ENCODE measurements at places on chromosomes 7 and 10.

- peak; percentile 67 for DNase-seq
Measured at GRCh38 chr10:70106958-70107791, 25.4 kb downstream of the AIFM2 start.

DNA sequence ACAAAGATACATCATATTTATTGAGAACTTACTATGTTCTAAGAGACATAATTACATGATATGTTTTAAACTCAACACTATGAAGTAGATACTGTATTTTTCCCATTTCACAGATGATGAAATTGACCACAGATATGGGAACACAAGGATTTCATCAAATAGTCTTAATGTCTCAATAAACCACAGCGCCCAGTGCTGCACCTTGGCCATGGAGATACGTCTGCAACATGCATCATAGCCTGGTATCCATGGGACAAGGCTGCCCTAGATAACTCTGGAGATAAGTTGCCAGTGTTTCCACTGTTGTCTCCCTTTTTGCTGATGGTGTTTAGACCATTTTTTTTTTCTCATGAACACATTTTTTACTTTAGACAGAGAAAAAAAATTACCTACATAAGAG is 97.5 kb downstream of the GNAT3 start:
- DNase-seq = no peak

DNA sequence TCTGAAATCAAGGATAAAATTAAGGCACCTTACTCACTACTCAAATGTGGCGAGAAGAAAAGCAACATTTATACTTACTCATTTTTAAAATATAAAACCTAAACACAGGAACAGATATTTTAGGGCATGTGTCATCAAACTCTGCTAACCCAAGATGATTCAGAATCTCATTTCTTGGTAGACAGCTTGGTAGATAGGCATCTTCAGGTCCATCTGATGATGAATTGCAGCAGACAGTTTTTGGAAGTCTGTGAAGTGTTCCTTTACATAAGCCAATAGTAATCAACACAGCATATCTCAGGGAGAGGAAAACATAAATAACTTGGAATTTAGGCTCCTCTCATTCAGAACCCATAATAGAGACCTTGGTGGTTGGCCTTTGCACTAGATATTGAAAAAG is 3.4 kb downstream of the HIPK2 start:
- no peak for DNase-seq

- DNase-seq = no peak
Measured at GRCh38 chr10:91307489-91307888, 87.0 kb downstream of the PCGF5 start.

DNA sequence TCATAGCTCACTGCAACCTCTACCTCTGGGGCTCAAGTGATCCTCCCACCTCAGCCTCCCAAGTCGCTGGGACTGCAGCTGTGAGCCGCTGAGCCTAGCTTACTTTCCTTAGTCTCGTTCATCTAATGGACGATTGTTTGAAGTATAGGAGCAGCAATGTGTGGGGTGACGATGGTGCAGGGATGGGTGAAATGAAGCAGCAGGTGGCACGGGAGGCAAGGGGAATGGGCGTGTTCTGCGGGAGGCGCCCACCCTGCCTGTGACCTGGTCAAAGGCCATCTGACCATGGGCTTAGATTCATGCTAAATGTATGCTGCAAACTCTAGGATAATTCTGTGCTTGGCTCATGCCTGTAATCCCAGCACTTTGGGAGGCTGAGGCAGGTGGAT is 210.7 kb downstream of the MAD1L1 start:
- DNase-seq = no peak

DNA sequence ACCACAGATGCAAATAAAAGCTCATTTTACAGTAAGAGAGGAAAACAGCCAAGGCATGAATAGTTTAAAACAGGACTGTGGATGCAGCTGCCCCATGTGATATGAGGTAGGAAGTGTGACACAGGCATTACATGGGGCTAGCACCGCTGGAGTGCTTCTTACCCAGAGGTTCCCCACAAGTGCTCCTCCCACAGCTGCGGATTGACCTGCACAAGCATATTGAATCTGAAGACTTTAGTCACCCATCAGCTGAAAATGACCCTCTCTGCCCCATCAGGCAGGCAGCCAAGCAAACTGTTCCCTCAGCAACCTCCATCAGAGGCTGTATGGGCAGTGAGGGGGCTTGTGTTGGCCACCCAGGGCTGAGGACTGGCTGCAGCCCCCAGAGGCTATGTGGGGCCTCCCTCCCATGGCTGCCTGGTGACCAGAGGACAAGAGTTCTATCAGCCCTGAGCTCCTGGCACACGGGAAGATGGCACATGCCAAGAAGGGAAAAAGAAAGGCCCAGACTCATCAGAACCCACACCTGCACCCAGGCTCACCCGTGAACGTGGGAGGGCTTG is 98.7 kb downstream of the TCERG1L start:
- no peak for DNase-seq

- DNase-seq = no peak
Measured at GRCh38 chr7:112790586-112791003, 402 bp upstream of the TMEM168 start.

DNA sequence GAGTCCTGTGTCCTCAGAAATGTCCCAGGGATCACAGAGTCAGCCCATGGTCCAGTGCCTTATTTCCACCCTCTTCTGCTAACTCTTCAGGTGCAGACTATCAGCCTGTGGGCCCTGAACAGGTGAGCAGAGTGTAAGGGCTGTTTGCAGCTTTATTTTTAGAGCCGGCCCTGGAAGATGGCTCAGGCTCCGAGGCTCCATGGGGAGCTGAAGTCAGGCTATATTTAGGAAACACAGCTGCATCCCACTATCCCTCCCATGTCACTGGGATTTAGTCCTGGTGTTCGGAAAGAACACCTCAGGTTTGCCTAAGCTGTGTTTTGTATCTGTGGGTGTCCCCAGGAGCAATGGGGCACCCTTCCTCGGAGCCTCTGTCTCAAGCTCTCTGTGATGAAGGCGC is 126.9 kb downstream of the RPS24 start:
- DNase-seq = peak; percentile 43

DNA sequence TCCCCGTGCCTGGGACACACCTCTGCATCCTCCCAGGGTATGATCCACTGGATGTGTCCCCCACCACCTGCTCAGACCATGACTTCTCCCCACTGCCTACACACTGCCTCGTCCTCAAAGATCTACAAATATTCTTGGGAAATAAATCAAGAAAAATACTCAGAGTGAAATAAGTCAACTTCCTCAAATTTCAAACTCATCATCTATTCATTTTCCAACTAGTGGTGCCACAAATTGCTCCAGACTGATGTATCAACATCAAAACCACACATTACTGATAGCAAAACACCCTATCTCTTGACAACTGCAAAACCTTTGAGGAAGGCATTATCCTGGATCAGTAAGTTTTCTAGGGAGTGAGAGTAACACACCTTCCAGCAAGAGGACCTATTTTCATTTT is 87.7 kb downstream of the GRB10 start:
- no peak for DNase-seq

GRCh38 chr10:78203915-78204818 is 170.5 kb downstream of the RPS24 start:
- peak; percentile 51 for DNase-seq

GRCh38 chr7:158766570-158767281 is 62.1 kb upstream of the NCAPG2 start:
- no peak for DNase-seq

- no peak for DNase-seq
Measured at GRCh38 chr10:21920633-21921032, 82.9 kb downstream of the DNAJC1 start.

GRCh38 chr7:83517035-83517700 is 131.8 kb downstream of the SEMA3E start:
- DNase-seq = no peak

GRCh38 chr7:2530071-2530987 is 10.8 kb downstream of the LFNG start:
- no peak for DNase-seq

GRCh38 chr10:51937308-51938140 is 238.1 kb upstream of the CSTF2T start:
- DNase-seq = no peak

GRCh38 chr7:64946772-64947171 is 43.7 kb downstream of the ZNF273 start:
- DNase-seq = peak; percentile 68

DNA sequence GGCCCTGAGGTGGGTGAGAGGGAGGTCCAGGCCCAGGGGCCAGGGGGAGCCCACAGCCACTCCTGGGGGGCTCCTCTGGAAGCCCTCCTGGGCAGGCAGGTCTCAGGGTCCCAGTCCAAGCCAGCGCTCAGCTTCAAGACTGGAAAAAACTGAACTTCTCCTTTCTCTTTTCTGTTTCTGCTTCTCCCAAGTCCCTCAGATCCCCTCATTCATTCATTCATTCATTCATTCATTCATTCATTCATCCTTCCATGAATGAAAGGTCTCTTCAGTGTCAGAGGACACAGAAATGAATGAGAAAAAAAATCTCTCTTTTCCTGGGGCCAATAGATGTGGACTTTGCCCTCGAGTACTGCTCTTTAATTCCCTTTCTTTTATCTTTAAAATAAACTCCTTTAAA is 34.6 kb upstream of the PSMG3 start:
- no peak for DNase-seq

DNA sequence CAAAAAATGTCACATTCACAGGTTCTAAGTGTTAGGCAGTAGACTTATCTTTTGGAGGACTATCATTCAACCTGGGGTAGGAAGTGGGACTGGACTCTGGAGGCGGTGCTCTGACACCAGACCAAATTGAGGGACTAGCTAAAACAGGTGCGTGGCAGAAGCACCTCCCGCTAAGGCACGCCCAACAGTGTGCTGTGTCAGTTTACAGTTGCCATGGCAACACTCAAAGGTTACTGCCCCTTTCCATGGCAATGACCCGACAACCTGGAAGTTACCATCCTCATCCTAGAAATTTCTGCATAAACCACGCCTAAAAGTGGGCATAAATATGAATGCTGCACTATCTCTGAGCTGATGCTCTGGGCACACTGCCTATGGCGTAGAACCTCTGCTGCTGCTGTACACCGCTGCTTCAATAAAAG is 14.0 kb upstream of the BLNK start:
- DNase-seq = peak; percentile 10

DNA sequence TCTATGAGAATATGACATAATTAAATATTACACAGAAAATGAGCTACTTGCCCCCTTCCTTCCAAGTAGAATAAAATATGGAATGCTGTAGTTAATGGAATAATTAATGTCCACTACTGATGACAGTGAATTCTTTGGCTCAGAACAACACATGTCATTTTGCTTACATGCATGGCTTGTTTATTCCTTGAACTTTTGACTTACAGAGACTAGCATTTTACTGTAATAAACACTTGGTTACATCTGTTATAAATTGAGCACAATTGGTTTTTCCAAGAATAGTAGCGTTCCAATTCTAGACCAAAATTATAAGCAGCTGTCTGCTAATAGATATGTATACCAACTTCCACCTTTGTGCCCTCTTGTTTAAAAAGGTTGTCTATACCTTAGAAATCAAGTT is 286.7 kb downstream of the OTUD1 start:
- no peak for DNase-seq

- no peak for DNase-seq
Measured at GRCh38 chr7:97001221-97001620, 4.1 kb upstream of the DLX6 start.

DNA sequence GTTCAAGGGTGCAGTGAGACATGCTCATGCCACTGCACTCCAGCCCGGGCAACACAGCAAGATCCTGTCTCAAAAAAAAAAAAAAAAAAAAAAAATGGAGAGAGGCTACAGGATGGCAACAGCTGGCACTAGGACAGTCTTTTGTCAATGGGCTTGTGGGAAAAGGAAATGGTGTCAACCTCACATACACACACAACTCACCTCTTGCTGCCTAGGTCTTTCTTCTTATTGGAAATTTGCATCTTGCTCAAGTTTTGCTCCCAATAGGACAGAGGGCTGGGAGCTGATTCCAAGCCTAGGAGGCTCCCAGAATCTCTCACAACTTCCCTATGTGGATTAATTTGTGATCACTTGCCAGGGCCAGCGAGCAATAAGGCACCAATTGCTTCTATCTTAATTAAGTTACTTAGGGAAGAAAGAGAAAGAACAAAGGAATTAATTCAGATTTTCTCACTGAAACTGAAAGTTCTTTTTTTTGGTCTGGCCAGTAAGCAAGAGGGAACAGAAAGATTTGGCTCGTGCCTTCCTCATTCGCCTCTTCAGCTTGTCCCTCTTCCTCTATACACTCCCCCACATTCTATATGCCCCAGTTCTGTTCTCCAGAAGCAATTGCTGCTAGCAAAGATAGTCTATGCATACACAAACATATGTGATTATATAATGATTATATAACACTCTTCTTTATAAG is 33.8 kb downstream of the MAP3K8 start:
- DNase-seq = no peak

GRCh38 chr7:69640925-69641594 is 42.8 kb downstream of the AUTS2 start:
- DNase-seq = peak; percentile 21

DNA sequence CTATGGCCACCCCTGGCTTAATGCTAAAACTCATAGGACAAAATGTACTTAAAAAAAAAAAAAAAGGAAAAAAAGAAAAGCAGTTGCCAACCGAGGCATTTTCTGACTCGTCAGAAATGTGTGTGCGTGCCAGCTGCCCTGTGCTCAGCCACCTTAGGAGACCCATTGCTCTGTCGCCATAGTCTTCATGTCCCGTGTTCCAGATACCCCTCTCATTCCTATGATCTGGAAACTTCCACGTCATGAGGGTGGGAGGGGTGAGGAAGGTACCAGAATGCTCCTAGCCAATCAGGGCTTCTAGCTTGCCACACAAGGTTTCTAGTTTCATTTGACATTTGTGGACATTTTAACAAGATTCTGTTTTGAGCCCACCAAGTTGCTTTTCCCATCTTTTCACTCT is 212.9 kb downstream of the TCF7L2 start:
- no peak for DNase-seq

GRCh38 chr7:132183781-132184380 is 392.4 kb downstream of the PLXNA4 start:
- DNase-seq = no peak

GRCh38 chr7:128008744-128009143 is 22.5 kb downstream of the LRRC4 start:
- DNase-seq = no peak

DNA sequence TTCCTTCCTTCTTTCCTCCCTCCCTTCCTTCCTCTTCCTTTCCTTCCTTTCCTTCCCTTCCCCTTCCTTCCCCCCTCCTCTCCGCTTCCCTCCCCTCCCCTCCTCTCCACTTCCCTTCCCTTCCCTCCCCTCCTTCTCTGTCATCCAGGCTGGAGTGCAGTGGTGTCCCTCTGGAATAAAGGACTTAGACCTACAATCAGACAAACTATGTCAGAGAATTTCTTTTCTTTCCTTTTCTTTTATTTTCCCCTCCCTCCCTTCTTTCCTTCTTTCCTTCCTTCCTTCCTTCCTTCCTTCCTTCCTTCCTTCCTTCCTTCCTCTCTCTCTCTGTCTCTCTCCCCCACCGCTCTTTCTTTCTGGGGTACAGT is 242.2 kb downstream of the GATA3 start:
- no peak for DNase-seq

DNA sequence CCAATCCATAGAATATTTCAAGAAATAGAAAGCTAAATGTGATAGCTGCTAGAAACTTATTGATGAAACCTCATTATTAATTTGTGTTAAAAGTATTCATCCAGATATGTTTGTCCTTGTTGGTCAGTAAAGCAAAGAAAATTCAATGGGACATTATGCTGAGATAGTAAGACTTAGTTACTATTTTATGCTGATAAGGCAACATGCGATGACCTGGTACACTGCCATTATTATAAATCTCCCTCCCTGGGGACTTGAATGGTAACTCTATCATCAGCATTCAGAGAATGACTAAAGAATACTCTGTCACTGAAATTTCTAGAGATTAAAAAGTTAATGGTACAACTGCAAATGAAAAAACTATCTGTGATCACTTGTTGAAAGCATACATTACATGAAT is 54.9 kb downstream of the ARHGAP12 start:
- no peak for DNase-seq
